Activated CD4-positive, CD25-positive, alpha-beta regulatory T cell treated with anti-CD3 and anti-CD28 coated beads, Interleukin-2, amount 50 U/mL, for 24 hours (primary cell): ENCODE measurements at places on chromosomes 2 and 18.

DNA sequence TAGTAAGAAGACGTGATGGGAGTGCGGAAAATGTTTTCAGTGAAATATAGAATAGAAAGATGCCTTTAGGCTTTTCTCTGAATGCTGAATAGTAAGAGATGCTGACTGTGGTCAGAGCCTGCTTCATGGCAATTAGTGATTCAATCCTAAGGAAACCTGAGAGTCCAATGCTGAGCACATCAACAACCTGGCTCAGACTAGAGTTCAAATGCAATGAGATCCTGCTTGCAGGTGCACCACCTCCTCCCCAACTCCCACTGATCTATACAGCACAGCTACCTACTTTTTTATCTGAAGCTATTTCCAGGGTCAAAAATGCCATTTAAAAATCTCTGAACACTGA lies 65.4 kb downstream of the AAK1 start:
- no peak for ATAC-seq

DNA sequence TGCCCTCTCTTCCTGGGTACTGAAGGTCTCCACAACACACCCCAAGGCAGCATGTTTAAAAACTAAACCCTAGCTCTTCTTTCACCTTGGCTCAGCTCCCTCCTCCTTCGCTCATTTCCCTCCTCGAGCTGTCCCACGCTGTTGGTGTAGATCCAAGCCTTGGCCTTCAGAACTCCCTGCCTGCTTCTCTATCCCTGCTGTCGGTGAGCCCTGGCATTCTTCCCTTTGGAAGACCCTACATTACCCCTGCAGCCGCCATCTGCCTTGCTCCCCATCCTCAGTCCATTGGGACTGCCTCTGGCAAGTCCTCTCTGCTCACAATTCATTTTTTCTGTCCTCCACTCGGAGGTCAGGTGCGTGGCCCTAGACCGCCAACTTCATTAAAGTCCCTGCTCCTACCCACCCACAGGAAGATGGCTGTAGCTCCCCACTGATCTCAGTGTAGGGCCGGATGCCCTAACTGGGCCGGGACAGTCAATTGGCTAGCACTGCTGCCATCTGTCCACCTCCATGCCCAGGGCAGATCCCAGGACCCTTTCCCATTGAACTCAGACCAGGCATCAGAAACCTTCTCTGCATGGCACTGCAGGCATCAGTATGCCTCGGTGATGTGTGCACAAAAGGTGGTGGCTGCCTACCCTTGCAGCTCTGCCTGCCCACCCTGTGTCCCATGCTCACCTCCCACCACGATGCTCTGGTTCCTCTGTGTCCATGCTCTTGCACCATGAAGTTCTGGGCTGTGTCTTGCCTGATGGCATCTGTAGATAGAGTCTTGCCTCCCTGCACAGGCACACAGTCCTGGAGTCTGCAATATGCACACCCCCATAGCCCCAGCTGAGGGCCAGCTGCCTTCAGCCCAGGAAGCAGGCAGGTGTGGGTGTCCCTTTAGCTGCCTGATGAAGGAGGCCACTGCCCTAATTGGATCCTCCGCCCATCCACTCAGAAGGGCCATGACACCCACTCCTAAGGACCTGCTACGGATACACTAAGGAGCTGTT lies 5.7 kb downstream of the AMER3 start:
- no peak for ATAC-seq

- ATAC-seq, result no peak
These were observed 40.9 kb upstream of the ATL2 start for GRCh38 chr2:38417745-38418689.

- ATAC-seq, result peak; percentile 57
These were observed 12.0 kb upstream of the NTSR2 start for GRCh38 chr2:11681722-11682589.

- no peak for ATAC-seq
These were observed 19.3 kb upstream of the ALK start for GRCh38 chr2:29940706-29941105.

DNA sequence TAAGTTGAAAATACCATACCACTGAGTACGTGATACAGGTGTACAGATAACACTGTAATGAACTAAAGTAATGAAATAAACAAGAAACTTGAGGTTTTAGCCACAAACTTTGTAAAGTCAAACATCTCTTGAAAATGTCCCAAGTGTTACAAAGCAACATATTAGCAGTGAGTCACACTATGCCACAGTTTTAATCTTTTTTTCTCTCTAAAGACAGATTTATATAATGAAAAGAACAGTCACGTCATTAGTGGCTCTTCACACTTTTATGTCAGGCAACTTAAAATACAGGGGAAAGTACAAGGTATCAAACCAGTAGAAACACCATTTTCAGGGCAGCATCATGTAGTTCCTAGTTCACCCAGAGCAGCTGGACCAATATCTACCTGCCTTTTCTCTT lies 42.1 kb downstream of the RAPH1 start:
- ATAC-seq, result peak; percentile 75

DNA sequence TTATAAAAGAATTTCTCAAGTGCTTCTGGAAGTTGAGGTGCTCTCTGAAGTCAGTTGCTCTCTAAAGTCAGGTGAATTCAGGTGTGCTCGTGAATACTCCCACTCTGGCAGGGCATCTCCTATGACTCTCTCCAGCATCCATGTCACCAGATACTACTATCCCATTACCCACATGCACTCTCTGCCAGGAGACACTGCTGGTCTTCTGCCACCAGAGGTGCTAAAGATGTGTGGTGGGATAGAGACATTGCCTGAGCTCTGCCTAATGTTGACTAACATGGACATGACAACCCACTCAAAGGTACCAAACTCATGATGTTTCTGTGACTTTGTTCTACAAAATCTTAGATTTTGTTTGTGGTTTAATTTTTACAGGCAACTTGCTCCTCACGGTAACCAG lies 106.4 kb upstream of the HNRNPA3 start:
- ATAC-seq, result no peak

DNA sequence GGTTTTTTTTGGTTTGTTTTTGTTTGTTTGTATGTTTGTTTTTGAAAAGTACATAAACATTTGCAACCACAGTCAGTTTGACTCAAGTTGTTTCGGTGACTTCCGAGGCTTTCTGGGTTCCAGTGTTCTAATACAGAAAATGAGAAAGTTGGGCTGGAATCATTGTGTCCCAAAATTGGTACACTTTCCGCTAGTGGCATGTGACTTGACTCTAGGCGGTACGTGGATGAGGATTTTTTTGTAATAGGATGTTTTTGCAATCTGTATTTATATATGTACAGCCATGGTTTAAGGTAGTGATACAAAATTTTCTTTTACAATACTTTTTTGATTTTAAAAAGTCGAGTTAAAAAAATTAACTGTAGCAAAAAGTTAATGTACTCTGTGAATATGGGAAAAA lies 1.7 kb downstream of the MFF start:
- ATAC-seq, result no peak

GRCh38 chr2:132503701-132504100 lies 87.1 kb downstream of the GPR39 start:
- no peak for ATAC-seq

- ATAC-seq, result no peak
These were observed 532.7 kb upstream of the DCC start for GRCh38 chr18:51807336-51807735.

GRCh38 chr2:84386336-84387040 lies 72.6 kb downstream of the SUCLG1 start:
- ATAC-seq, result no peak

- ATAC-seq, result no peak
These were observed 180.3 kb downstream of the TFCP2L1 start for GRCh38 chr2:121104721-121105141.

DNA sequence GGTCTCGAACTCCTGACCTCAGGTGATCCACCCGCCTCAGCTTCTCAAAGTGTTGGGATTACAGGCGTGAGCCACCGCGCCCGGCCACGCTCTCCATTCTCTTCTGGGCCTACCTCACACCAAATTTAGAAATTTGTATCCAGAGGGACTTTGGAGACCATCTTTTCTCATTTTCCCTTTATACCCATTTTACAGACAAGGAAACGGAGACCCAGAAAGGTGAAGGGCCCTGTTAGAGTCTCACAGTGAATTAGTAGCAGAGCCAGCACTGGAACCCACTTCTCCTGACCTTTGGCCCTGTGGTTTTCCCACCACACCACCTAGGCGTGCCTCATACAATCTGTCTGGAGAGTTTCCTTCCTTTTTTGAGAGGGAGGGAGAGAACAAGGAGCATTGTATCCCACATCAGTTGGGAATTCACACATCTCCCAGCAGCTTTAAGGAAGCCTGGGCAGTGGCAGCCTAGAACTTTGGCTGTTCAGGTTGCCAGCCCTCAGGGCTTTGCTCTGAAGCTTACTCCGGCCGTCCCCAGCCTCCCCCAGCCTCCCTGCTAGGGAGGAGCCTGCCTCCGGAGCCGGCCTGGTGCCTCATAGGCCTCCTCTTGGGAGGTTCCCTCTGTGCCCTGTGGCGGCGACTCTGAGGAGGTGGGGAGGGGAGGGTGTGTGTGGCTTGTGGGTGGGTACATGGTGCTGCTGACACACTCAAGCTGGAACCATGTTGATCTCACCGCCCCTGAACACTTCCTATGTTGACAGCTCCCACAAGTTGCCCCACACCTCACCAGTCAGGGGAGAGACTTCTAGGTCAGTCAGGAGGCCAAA lies 13.8 kb downstream of the FOSL2 start:
- no peak for ATAC-seq

DNA sequence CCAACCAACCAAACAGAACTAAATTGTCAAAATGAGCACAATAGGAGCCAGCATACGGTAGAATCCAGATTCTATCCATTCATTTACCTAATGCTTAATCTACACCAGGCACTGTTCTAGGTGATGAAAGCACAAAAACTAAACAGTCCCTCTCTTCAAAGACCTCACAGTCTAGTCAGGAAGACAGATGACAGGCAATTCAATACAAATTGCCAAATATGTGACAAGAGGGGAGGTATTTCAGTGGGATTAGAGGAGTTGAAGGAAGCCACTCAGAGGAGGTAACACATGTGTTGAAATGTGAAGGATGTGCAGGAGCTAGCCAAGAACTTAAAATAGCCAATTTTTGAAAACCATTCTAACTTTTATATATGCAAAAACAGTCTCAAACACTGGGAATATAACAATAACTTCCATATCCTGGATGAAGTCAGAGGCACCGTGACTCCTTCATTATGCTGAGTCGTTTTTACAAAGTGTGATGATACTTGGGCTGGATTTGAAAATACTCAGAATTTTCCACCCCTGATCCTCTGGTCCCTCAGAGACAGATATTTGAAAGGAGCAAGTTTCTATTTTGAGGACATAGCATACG lies 204.9 kb downstream of the PID1 start:
- no peak for ATAC-seq

DNA sequence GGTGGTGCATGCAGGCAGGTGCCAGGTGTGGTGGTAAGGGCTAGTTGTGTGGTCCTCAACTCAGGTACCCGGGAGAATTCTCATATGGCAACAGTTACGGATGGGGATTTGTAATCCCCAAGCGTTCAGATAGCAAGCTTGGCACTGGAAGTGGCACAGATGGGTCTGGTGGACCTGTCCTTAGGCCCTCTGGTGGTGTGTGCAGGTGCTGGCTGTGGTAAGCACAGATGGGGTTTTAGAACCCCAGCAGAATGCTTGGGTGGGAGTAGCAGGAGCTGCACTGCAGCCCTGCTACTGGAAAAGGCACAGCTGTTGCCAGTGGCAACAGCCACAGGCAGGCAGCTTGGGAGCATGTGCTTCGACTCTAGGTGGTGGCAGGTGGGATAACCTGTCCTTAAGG lies 948.2 kb upstream of the FAM98A start:
- no peak for ATAC-seq

DNA sequence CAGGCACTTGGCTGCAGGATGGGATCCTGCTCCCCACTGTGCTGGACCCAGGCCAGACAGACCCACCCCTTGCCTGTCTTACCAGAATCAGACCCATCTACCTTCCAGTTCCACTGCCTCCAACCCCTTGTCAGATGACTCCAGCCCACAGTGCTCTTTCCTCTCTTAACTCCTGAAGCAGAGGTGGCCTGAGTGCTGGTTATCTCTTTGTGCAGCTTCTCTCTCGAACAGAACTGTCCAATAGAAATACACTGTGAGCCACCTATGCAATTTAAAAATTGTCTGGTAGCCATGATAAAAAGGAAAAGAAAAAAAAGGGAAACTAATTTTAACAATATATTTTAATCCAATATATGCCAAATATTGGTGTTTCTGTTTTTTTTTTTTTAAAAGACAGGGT lies 160.2 kb upstream of the SMAD2 start:
- ATAC-seq, result no peak

- ATAC-seq, result no peak
These were observed 49.9 kb upstream of the SLC14A2 start for GRCh38 chr18:45565280-45565970.

GRCh38 chr2:237967463-237967951 lies 693 bp downstream of the UBE2F start:
- no peak for ATAC-seq

GRCh38 chr2:127660291-127660578 lies 14.3 kb downstream of the GPR17 start:
- ATAC-seq, result no peak

GRCh38 chr2:143398781-143399180 lies 269.6 kb downstream of the ARHGAP15 start:
- no peak for ATAC-seq

GRCh38 chr2:138620431-138620830 lies 118.9 kb downstream of the SPOPL start:
- no peak for ATAC-seq
